ENCODE measurements at places on chromosomes 11 and 22.

- no peak for DNase-seq
Measured at GRCh38 chr22:29152045-29152953, 53.4 kb upstream of the EMID1 start.

DNA sequence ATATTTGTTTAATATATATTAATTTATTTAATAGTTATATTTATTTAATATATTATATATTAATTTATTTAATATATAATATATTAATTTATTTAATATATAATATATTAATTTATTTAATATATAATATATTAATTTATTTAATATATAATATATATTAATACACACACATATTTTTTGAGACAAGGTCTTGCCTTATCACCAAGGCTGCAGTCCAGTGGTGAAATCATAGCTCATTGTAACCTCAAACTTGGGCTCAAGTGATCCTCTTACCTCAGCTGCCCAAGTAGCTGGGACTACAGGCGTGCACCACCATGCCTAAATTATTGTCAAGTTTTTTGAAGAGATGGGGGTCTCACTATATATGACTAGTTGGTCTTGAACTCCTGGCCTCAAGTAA is 51.4 kb upstream of the DDI1 start:
- DNase-seq, result no peak

GRCh38 chr11:19426756-19427403 is 186.1 kb upstream of the E2F8 start:
- no peak for DNase-seq

GRCh38 chr22:45242778-45243191 is 2.1 kb upstream of the KIAA0930 start:
- DNase-seq, result no peak

GRCh38 chr22:37232140-37232998 is 11.7 kb downstream of the RAC2 start:
- DNase-seq, result no peak

- no peak for DNase-seq
Measured at GRCh38 chr11:130673698-130674097, 225.3 kb downstream of the ADAMTS15 start.
